ENCODE measurements at places on chromosomes 5 and 9.

GRCh38 chr5:79831381-79832309, 142.0 kb downstream of the CMYA5 start:
- no peak for DNase-seq

DNA sequence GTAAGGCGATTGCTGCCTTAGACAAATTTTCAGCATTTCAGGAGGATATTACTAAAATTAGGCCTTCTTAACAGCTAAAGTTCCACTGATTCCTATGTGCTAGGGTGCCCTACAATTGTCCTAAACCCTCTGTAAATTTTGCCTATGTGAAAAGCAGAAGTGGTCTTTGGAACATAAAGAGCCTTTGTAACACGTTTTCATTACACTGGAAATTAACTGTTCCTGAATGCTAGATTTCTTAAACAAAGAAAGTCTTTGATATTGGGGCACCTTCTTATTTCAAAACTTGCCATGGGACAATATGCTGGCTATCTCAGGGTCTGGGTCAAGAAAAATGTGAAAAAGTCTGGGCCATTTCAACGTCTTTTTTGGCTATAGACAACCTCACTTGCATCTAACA, 60.4 kb upstream of the MOCS2 start:
- DNase-seq, result no peak

- no peak for DNase-seq
Measured at GRCh38 chr5:112276991-112277390, 142.1 kb downstream of the EPB41L4A start.

GRCh38 chr5:21834863-21835262, 1018.3 kb downstream of the CDH12 start:
- no peak for DNase-seq

GRCh38 chr9:128421482-128421996, 882 bp downstream of the CERCAM start:
- DNase-seq, result no peak

DNA sequence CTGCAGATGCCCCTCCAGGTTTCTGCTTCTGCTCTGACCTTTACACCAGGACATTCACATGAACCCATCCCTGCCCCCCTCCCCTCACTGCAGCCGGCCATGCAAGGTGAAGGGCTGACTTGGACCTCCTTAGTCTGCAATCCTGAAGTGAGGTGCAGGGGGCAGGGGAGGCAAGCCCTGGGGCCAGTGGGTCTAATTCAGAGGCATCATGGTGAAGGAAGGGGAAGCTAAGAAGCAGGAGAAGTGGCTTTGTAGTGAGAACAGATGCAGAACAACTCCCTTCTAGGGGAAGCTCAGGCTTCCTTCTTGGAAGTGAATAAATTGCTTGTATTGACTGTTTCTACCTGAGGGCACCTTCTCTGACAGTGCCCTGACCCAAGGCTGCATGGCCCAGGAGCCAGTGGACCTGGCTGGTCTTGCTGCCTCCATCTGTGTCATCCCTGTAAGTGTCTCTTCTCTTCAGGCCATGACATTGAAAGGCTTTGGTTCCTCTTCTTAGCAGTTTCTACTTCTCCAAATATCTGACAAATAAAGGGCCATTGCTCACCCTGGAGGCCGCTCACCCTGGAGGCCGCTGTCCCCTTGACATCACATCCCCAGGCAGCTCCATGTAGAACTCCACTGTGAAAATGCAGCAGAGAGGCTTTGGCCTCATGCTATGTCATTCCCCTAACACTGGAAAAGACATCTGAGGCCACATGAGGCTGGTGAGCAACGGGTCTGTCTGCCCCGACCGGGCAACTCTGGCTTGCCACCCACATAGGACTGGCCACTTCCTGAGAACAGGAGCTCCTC, 55.3 kb downstream of the GADD45G start:
- no peak for DNase-seq

DNA sequence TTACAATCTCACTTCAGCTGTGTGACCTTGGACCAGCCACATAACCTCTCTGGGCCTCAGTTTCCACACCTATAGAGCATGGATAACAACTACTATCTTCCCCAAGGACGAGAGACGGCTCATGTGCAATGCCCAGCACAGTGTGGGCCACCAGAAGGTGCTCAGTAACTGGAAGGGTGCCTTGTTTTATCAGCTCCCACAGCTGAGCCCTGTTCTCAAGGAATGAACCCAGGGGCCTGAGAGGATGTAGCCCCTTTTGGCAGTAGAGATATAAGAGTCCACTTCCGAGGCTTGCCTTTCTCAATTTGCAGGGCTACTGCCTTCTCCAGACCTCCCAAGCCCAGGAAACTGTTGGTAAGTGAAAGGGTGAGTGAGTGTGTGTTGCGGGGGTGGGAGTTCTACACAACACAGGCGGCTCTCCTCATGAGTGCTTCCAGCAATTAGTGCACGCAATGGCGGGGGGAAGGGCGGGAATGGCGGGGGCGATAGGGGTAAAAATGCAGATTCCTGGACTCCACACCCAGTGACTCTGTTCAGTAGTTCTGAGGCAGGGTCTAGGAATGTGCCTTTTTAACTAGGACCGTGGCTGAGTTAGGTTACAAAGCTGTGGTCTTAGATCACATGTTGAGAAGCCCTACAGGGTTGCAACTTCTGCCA, 185.1 kb downstream of the FSTL4 start:
- no peak for DNase-seq

GRCh38 chr5:56409331-56410190, 176.4 kb upstream of the ANKRD55 start:
- DNase-seq, result no peak

- DNase-seq, result no peak
Measured at GRCh38 chr9:6564868-6565267, 80.7 kb downstream of the GLDC start.

- DNase-seq, result no peak
Measured at GRCh38 chr9:13279284-13280141, at the start of gene MPDZ. Gene MPDZ (minus strand): TSS chr9:13279692. CDS start chr9:13250315, 29,377 bp downstream.

DNA sequence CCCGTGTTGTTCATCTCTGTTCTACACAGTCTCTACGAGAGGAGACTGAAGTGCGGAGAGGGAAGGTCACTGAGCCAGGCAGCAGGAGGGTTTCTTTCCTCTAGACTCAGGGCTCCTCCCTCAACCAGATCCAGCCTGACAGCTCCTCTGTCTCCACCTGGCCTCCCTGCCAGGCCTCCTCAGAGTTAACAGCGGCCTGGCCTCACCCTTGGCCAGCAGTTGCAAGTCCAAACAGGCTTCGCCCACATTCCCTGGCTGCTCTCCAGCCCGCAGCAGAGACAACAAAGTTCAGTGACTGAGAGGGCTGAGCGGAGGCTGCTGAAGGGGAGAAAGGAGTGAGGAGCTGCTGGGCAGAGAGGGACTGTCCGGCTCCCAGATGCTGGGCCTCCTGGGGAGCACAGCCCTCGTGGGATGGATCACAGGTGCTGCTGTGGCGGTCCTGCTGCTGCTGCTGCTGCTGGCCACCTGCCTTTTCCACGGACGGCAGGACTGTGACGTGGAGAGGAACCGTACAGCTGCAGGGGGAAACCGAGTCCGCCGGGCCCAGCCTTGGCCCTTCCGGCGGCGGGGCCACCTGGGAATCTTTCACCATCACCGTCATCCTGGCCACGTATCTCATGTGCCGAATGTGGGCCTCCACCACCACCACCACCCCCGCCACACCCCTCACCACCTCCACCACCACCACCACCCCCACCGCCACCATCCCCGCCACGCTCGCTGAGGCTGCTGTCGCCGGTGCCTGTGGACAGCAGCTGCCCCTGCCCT, at the start of gene HRCT1:
Gene HRCT1, plus strand, starts transcription at position 291 of the 768 bp plus-strand sequence. Its CDS starts 86 bp downstream, at position 377.
- no peak for DNase-seq

- no peak for DNase-seq
Measured at GRCh38 chr5:57171816-57172465, 1.9 kb upstream of the GPBP1 start.

DNA sequence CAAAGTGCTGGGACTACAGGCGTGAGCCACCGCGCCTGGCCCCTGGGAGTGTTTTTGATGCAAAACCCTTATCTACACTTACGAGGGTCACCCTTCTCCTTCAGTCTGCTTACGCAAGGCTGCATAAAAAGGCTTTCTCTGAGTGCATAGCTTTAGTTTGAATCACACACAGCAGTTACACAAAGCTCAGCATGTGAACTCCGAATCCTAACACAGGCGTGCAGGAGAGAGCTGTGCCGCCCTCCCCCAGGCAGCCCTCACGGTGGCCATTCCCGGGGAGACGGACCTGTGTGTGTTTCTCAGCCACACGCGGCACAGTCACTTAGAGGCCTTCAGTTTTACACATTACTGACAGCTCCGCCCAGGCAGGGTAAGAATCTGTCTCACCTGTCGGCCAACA, 26.7 kb downstream of the EXD3 start:
- DNase-seq, result no peak

- no peak for DNase-seq
Measured at GRCh38 chr5:56328753-56329560, 95.8 kb upstream of the ANKRD55 start.

GRCh38 chr5:167634432-167634831, 657.0 kb upstream of the WWC1 start:
- no peak for DNase-seq

DNA sequence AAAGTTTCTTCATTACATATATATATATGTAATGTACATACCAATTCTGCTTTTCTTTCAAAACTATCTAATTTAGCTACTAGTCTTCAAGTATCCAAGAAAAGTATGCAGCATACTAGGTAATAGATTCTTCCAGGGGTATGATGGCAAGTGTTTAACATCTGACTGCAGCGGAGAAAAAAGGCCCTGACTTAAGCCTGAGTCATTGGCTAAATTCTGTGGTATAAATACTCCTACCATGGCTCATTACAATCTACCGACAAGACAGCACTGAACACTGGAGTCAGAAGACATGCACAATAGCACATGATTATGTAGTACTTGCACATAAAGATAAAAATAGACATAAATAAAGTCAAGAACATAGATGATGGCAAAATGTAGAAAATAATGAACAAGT, 439.9 kb downstream of the BRINP1 start:
- DNase-seq, result no peak

- DNase-seq, result no peak
Measured at GRCh38 chr9:8429157-8429556, 629.6 kb upstream of the DMAC1 start.

- DNase-seq, result no peak
Measured at GRCh38 chr5:133967124-133967523, 1.3 kb downstream of the C5orf15 start.

DNA sequence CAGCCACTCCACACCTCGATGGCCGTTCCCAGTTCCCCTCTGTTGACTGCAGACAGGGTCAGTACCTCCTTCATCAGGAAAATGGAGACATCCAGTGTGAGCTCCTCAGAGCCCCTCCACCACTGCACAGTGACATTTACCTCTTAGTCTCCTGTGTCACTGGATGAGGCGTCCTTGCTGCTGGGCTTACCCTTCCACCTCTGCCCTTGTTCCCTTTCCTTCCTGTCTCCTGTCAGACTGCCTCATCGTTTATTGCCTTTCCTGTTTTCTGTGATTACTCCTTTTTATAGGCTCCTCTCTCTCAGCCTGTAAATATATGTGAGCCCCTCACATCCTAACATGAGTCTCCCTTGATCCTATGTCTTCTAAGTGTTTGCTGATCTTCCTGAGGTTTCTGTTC, 23.2 kb upstream of the SPTAN1 start:
- no peak for DNase-seq

- no peak for DNase-seq
Measured at GRCh38 chr9:34686231-34686630, 4.8 kb downstream of the CCL19 start.

GRCh38 chr5:155285706-155286105, 272.2 kb downstream of the KIF4B start:
- DNase-seq, result no peak

DNA sequence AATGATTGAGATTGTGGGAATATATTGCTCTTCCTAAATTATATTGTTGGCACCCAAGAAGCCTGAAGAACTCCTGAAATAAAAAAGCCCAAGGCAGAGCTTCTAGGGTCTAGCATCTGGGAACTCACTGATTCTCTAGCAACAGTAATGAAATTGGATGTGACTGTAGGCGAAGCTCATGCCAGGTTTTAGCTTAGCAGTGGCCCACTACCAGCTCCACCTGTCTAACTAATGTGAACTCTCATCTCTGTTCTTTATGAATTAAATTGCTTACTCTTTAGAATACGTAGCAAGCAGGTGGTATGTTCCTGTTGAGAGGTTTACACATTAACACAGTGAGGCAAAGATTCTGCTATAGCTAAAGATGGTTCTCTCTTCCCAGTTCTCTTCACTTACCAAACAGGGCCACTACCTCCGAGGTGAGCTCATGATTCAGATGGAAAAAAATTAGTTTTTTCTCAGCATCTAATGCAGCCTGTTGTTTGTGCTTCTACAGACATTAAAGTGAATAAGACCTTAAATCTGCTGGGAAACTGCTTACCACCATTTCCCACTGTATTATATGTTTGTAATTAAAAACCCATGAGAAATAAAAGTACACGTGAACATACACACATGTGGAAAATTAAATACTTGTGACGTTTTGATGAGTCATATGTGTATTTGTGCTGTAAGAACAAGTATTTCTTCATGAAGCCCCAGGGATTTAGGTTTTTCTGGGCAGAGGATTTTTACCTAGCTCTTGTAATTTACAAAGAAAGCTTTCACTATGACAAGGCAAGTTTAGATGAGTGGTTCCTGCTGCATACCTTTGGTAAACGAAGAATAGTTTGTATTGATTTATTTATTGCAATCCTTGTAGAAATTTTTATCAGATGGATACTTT, 360.1 kb downstream of the KDM4C start:
- peak; percentile 6 for DNase-seq

- DNase-seq, result no peak
Measured at GRCh38 chr5:160458806-160459800, 37.4 kb downstream of the PTTG1 start.

- DNase-seq, result peak; percentile 93
Measured at GRCh38 chr5:424301-425110, 18.5 kb upstream of the EXOC3 start.

DNA sequence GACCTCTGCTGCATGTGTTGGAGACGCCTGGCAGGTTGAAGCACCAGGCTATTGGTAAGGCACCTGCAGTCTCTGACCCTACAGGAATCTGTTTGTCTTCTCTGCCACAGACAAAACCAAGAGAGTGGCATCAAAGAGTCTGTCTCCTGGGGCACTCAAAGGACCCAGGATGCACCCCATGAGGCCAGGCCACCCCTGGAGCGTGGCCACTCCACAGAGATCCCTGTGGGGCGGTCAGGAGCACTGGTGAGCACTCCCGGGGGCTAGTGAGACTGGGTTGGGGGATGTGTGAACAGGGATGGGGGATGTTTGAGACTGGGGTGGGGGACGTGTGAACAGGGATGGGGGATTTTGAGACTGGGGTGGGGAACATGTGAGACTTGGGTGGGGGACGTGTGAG, 240.3 kb downstream of the CACNA1B start:
- DNase-seq, result no peak

GRCh38 chr5:178507151-178507932, 82.9 kb downstream of the COL23A1 start:
- no peak for DNase-seq

- no peak for DNase-seq
Measured at GRCh38 chr5:73858776-73859175, 232.8 kb downstream of the ARHGEF28 start.

GRCh38 chr9:98365227-98365669, 109.8 kb upstream of the TBC1D2 start:
- no peak for DNase-seq

Measured in GM19239 (cell line).